ENCODE measurements at places on chromosomes 7 and 10. TPM values are rescaled to one million over a fixed set of nuclear protein-coding genes. Genes with fewer than 3 reads are reported as not detected.

DNA sequence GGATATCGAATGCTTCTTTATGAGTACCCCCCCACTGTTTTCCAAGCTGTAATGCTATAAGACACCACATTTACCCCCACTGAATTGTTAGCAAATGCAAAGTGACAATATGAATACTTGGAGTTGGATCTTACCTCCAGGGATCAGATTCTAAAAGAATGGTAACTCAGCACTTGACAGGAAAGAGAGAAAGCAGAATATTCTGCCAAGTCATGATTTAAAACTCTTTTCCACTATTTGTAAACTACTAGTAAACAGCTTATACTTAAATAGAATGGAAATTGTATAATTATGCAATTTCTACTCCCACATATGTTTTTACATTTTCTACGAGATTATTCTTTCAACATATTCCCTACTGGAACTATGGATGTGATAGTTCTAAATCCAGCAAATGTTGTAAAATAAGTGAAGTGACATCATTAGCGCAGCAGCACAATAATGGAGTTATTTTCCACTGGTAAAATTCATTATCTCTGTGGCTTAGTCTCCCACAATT, 56.0 kb upstream of the TFEC start:
- H3K4me1 ChIP-seq = no peaks in the 10 kb centered on the region
- DNase-seq = no peak
- no peaks in the 10 kb centered on the region for H3K27me3 ChIP-seq
- H3K27ac ChIP-seq = no peak overlapping the region
- H3K36me3 ChIP-seq = no peaks in the 10 kb centered on the region

GRCh38 chr7:34211018-34211417, 305.7 kb downstream of the BMPER start:
- H3K27me3 ChIP-seq = no peaks in the 10 kb centered on the region
- H3K4me1 ChIP-seq = no peaks in the 10 kb centered on the region
- no peaks in the 10 kb centered on the region for H3K36me3 ChIP-seq
- DNase-seq = no peak
- H3K4me3 ChIP-seq = no peak overlapping the region

GRCh38 chr7:14579971-14580370, 322.6 kb downstream of the DGKB start:
- no peak overlapping the region for H3K4me3 ChIP-seq
- DNase-seq = no peak
- no peak overlapping the region for H3K27ac ChIP-seq
- H3K27me3 ChIP-seq = no peaks in the 10 kb centered on the region
- no peaks in the 10 kb centered on the region for H3K36me3 ChIP-seq

Gene HMX3
- not detected for total RNA-seq

Gene MMP21
- 0.16 TPM for total RNA-seq
